ENCODE measurements at places on chromosomes 12 and 14. TPM values are rescaled to one million over a fixed set of nuclear protein-coding genes. Genes with fewer than 3 reads are reported as not detected.
A peak's percentile ranks its signal among the peaks of the same experiment; 100 is the strongest.

GRCh38 chr12:2733493-2734355, 61.0 kb upstream of the FKBP4 start:
- H3K36me3 ChIP-seq: peaks cover 1% of the 10 kb centered on the region
- DNase-seq: no peak
- H3K27me3 ChIP-seq: peaks cover 20% of the 10 kb centered on the region
- no peak overlapping the region for H3K4me3 ChIP-seq

GRCh38 chr14:21382095-21382494, 1.7 kb downstream of the SUPT16H start:
- peak overlapping the region; percentile 78 for H3K4me3 ChIP-seq
- H3K27ac ChIP-seq: peak overlapping the region; percentile 71
- peaks cover 30% of the 10 kb centered on the region for H3K36me3 ChIP-seq
- DNase-seq: no peak

GRCh38 chr12:93167841-93168492, 209.8 kb upstream of the NUDT4 start:
- no peaks in the 10 kb centered on the region for H3K4me1 ChIP-seq
- H3K36me3 ChIP-seq: no peaks in the 10 kb centered on the region
- H3K27ac ChIP-seq: no peak overlapping the region
- H3K4me3 ChIP-seq: no peak overlapping the region

GRCh38 chr14:67137744-67138371, 51.4 kb upstream of the GARIN2 start:
- no peaks in the 10 kb centered on the region for H3K4me1 ChIP-seq
- no peak overlapping the region for H3K27ac ChIP-seq
- DNase-seq: no peak
- no peak overlapping the region for H3K4me3 ChIP-seq
- H3K36me3 ChIP-seq: peaks cover 4% of the 10 kb centered on the region
- H3K27me3 ChIP-seq: no peaks in the 10 kb centered on the region

- H3K27ac ChIP-seq: no peak overlapping the region
- no peak for DNase-seq
- H3K4me1 ChIP-seq: no peaks in the 10 kb centered on the region
- no peak overlapping the region for H3K4me3 ChIP-seq
- H3K36me3 ChIP-seq: no peaks in the 10 kb centered on the region
- peaks cover 9% of the 10 kb centered on the region for H3K27me3 ChIP-seq
These were observed 83.4 kb downstream of the STXBP6 start for GRCh38 chr14:24966579-24966964.

GRCh38 chr12:95494888-95495287, 20.9 kb downstream of the METAP2 start:
- no peak overlapping the region for H3K27ac ChIP-seq
- H3K27me3 ChIP-seq: no peaks in the 10 kb centered on the region
- peaks cover 41% of the 10 kb centered on the region for H3K36me3 ChIP-seq
- peaks cover 6% of the 10 kb centered on the region for H3K4me1 ChIP-seq
- no peak overlapping the region for H3K4me3 ChIP-seq

GRCh38 chr12:82383930-82384552, 25.7 kb downstream of the METTL25 start:
- no peaks in the 10 kb centered on the region for H3K27me3 ChIP-seq
- no peaks in the 10 kb centered on the region for H3K4me1 ChIP-seq
- DNase-seq: no peak
- no peak overlapping the region for H3K27ac ChIP-seq
- H3K4me3 ChIP-seq: no peak overlapping the region

GRCh38 chr12:69922999-69923398, 98.0 kb downstream of the MYRFL start:
- no peaks in the 10 kb centered on the region for H3K36me3 ChIP-seq
- no peak overlapping the region for H3K27ac ChIP-seq
- no peak overlapping the region for H3K4me3 ChIP-seq
- peaks cover 10% of the 10 kb centered on the region for H3K27me3 ChIP-seq

DNA sequence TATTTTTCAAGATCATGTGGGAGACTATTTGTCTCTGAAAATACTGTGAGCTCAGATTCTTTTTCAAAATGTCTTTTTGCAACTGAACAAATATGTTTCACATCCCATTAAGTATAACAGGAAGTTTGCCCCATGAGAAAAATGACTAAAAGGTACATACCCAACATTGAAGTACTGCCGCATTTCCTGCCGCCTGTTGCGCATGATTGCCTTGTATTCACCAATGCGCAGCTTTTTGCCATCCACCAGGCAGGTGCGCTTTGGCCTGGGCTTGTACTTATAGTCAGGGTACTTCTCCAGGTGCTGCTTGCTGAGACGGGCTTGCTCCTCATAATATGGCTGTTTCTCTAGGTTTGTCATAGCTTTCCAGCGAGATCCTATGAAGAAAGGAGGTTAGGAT, 413.2 kb downstream of the SOX5 start:
- no peak overlapping the region for H3K4me3 ChIP-seq
- DNase-seq: no peak
- no peaks in the 10 kb centered on the region for H3K27me3 ChIP-seq
- no peaks in the 10 kb centered on the region for H3K36me3 ChIP-seq

GRCh38 chr12:116456330-116457082, 102.7 kb upstream of the MAP1LC3B2 start:
- no peaks in the 10 kb centered on the region for H3K36me3 ChIP-seq
- no peak overlapping the region for H3K4me3 ChIP-seq
- peaks cover 9% of the 10 kb centered on the region for H3K27me3 ChIP-seq

GRCh38 chr12:3275171-3276041, 198.2 kb downstream of the TSPAN9 start:
- H3K27ac ChIP-seq: peak overlapping the region; percentile 30
- peak overlapping the region; percentile 10 for H3K4me3 ChIP-seq
- H3K4me1 ChIP-seq: peaks cover 4% of the 10 kb centered on the region
- no peaks in the 10 kb centered on the region for H3K36me3 ChIP-seq
- H3K27me3 ChIP-seq: peaks cover 6% of the 10 kb centered on the region

DNA sequence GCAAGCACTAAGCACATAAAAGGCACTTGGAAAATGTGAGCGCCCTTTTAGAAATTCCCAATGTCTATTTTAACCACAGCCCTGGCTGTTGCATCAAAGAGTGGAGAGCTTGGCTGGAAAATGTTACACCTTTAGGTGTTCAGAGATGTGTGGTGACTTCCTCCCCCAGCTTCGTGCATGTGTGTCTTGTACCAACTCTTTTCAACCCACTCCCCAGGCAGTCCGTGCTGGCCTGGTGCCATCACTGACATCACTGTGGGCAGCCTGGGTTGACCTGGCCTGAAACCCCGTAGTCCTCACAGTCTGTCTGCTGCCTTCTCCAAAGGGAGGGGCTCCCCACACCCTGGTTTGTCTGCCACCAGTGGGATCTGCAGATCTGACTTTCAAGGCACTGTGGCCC, 101.8 kb downstream of the SCARB1 start:
- no peak overlapping the region for H3K27ac ChIP-seq
- peaks cover 12% of the 10 kb centered on the region for H3K36me3 ChIP-seq
- H3K4me1 ChIP-seq: peaks cover 10% of the 10 kb centered on the region
- DNase-seq: no peak

- H3K27ac ChIP-seq: no peak overlapping the region
- no peaks in the 10 kb centered on the region for H3K27me3 ChIP-seq
- DNase-seq: no peak
- H3K4me1 ChIP-seq: peaks cover 16% of the 10 kb centered on the region
These were observed 610 bp upstream of the NUDT14 start for GRCh38 chr14:105181549-105182295.

DNA sequence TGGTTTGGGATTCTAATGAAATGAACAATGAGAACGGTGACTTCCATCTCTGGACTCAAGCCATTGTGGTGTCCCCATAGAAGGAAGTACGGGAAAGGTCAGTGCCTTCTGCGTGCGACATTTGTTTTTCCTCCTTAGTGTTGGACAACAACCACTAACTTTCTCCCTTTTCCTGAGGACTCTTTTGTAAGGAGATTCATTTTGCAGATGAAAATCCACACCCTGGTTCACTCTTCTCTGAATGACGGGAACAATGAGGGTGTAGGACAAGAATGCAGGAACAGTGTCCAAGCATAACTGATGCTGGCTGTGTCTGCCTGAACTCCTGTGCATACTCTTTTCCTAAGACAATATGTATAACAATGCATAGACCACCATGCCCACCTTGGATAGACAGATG, 176.4 kb downstream of the STXBP6 start:
- no peak overlapping the region for H3K27ac ChIP-seq
- DNase-seq: no peak
- H3K27me3 ChIP-seq: peaks cover 10% of the 10 kb centered on the region
- no peaks in the 10 kb centered on the region for H3K4me1 ChIP-seq

DNA sequence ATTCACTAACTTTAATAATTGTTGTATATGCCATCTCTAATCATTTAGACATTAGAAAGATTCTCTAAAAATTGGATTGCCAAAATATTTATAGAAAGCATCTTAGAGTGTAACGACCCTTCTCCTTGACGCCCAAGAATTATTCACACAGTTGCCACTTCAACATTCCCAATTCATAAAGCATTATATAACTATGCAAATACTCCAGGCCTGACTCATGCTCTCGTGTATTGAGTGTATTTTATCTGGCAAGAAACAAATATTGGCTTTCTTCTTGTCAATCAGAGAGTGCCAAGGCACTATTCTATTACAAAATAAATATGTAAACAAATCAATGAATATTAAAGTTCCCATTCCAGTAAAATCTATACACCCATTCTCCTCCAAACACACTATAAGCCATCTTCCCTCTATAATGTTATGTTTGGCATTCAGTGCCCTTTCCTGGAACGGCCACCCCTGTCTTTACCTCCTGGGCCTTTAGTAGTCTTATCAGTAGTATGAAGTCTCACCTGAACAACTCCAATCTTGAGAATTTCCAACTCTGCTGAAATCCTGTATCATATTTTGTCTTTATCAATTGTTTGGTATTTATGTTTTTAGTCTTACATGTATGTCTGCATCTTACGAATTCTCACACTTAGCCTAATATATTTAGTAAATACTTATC, 182.6 kb downstream of the PIK3C2G start:
- no peak for DNase-seq
- H3K36me3 ChIP-seq: no peaks in the 10 kb centered on the region
- H3K27me3 ChIP-seq: no peaks in the 10 kb centered on the region
- no peaks in the 10 kb centered on the region for H3K4me1 ChIP-seq

DNA sequence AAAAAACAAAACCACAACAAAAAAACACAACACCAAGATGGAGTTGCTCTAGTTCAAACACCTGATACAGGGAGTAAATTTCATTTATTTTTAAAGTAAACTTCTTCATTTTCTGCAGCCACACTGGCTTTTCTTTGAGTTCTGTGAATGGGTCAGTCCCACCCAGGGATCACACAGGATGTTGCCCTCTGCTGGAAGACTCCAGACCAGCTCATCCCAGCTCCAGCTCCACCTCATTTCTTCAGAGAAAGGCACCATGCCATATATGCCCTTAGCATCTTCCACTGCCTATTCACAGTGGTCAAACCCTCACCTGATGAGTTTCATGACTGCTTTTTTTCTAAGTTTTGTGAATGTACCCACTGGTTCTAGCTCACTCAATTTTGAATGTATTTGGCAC, 8.0 kb downstream of the GLIPR1 start:
- peaks cover 4% of the 10 kb centered on the region for H3K36me3 ChIP-seq
- DNase-seq: no peak
- no peak overlapping the region for H3K27ac ChIP-seq
- peaks cover 25% of the 10 kb centered on the region for H3K4me1 ChIP-seq
- H3K4me3 ChIP-seq: no peak overlapping the region

GRCh38 chr12:92503971-92504593, 198.7 kb upstream of the PLEKHG7 start:
- peaks cover 24% of the 10 kb centered on the region for H3K4me1 ChIP-seq
- H3K27me3 ChIP-seq: no peaks in the 10 kb centered on the region
- no peak for DNase-seq
- no peak overlapping the region for H3K27ac ChIP-seq
- H3K4me3 ChIP-seq: no peak overlapping the region

DNA sequence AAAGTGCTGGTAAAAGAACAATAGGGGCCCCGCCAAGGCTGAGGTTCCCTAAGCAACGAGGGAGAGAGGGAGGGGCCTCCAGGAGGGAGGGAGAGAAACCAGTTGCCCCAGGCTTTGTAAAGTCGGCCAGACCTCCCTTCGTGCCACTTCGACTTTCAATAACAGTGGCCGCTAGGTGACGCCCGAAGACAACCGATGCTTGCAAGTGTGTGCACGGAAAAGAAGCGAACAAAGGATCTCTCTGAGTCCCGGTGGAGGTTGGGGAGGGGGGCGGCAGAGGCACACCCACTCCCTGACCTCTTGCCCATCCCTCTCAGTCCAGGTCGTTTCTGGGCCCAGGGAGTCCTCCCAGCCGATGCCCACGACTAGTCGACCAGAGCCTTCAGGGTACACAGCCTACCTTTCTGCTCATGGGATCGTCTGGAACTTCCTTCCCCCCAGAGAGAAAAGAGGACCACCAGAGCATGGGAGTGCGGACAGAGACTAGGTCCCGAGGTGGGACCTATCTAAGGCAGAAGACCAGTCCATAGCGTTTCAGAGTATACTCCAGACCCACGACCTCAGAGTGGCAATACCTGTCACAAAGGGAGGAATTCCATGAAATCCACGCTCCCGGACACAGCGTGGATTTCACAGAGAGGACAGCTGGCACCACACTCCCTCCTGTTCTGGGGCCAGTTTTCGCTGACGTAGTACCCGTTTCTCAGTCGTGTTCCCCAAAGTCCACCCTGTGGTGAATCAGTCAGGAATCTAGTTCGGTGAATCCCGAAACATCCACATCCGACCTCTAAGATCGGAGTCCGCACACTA, 262.7 kb upstream of the ALG10B start:
- H3K36me3 ChIP-seq: no peaks in the 10 kb centered on the region
- no peak overlapping the region for H3K27ac ChIP-seq
- DNase-seq: no peak
- H3K27me3 ChIP-seq: no peaks in the 10 kb centered on the region
- H3K4me1 ChIP-seq: no peaks in the 10 kb centered on the region

GRCh38 chr12:66312189-66312588, 9.9 kb downstream of the HELB start:
- no peaks in the 10 kb centered on the region for H3K27me3 ChIP-seq
- peaks cover 55% of the 10 kb centered on the region for H3K36me3 ChIP-seq
- H3K27ac ChIP-seq: no peak overlapping the region
- DNase-seq: no peak
- peaks cover 39% of the 10 kb centered on the region for H3K4me1 ChIP-seq

Gene PIP4P1
- total RNA-seq: 45.8 TPM

Gene CD69
- total RNA-seq: 116 TPM
